Urinary bladder (tissue), 4 donors: ENCODE measurements at places on chromosomes 1 and 21. TPM values are rescaled to one million over a fixed set of nuclear protein-coding genes. Genes with fewer than 3 reads are reported as not detected.

Gene LRRC71
- not detected for polyA plus RNA-seq

Gene APCS
- polyA plus RNA-seq = 1.1 TPM

- DNase-seq = peak; percentile 81
These were observed 26.1 kb upstream of the LAMC2 start for GRCh38 chr1:183159960-183160359.

Gene FRRS1
- polyA plus RNA-seq = 3.4 TPM

GRCh38 chr1:82775406-82776000 is 974.8 kb downstream of the ADGRL2 start:
- no peak for DNase-seq

GRCh38 chr1:175162955-175163354 is 29.6 kb downstream of the KIAA0040 start:
- DNase-seq = no peak

DNA sequence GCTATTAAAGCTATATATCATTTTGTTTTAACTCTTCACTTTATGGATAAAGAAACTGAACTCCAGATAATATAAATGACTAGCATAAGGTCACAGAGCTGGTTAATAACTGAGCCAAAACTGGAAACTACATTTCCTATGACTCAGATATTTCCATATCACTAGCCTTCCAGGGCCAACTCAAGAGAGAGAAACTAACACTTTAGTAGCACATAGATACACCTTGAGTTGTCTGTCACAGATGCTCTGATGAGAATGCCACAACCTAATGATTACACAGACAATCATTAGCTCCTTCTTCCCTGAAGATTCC is 40.7 kb downstream of the NME7 start:
- DNase-seq = no peak

Gene MTARC2
- polyA plus RNA-seq = 18.2 TPM

DNA sequence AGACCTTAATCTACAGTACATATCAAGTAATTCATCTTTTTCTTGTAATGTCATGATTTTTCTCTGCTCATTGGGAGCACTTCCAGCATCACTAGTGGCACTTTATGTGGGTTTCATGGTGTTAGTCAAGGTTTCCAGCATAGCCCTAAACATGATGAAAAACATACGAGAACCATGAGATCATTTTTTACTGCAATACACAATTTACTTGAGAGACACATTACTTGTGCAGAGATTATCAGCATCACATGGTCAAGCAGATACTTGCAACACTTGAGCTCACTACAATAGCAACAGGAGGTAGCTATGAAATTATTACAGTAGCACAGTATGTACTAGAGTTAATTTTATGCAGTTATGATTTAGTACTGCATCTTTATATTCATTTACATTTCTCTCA is 36.4 kb downstream of the ITGB3BP start:
- DNase-seq = no peak

Gene OLFM3
- polyA plus RNA-seq = not detected

- DNase-seq = no peak
These were observed 52.3 kb downstream of the ITPKB start for GRCh38 chr1:226686440-226687425.

DNA sequence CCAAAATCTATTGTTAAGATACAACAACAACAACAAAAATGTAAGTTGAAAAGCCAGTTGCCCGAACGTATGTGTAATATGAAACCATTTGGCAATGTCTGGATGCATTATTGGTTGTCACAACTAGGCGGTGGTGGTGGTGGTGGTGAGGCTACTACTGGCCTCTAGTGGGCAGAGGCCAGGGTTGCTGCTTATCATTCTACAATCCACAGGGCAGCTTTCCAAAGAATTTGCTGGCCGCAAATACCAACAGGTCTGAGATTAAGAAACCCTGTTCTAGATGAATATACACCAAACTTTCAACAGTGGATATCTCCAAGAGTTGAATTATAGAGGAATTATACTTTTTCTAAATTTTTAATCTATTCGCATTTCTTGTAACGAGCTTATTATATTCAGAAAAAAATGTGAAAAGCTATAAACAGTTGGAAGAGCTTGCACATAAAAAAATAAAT is 26.8 kb upstream of the ZNF697 start:
- DNase-seq = no peak

DNA sequence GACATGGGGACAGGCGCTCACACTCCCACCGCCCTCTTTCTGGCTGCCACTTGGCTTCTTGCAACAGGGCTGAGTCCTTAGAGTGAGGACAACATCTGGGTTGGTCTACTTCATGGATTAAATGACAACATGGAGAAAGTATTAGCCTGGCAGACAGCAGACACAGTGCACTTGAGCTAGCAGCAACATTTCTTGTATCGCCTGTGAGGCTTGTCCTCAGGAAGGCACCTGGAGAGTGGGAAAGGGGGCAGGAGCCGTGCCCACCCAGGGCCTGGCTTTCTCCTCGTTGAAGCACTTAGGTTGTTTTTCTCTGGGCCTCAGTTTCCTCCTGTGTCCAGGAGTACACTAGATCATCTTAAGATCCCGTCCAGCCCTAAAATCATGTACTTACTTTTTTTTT is 3.7 kb downstream of the ELF3 start:
- no peak for DNase-seq

GRCh38 chr1:84996846-84997666 is at the start of gene MCOLN2:
Gene MCOLN2 (minus strand): TSS chr1:84997113. CDS start chr1:84996872, 241 bp downstream.
- DNase-seq = no peak

DNA sequence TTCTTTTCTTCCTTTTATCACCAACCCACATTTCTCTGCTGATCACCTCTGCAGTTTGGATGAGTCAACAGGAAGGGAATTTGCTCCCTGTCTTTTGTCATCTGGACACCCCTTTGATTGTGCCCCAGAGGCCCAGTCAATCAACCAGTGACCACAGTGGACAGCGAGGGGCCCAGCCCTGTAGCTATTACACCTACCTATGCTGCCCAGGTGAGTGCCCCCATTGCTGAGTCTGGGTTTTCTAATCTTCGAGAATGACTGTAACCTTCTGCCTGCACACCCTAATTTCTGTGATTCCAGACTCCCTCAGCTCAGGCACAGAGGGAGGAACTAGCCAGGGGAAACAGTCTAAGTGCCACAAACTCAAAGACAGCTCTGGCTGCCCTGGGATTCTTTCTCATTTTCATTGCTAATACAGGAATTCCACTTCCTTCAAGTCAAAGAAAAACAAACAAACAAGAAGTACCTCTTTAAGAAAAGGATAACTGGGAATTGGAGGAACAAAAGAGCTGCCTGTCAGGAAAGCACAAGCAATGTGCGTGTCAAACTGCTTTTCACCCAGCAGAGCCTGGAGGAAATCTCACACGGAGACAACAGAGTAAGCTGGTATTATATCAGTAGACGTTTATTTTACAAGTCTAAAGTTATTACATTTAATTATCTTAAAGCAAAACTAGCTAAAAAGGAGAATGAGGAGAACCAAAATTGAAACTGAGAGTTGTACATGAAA is 311.1 kb downstream of the AJAP1 start:
- no peak for DNase-seq

DNA sequence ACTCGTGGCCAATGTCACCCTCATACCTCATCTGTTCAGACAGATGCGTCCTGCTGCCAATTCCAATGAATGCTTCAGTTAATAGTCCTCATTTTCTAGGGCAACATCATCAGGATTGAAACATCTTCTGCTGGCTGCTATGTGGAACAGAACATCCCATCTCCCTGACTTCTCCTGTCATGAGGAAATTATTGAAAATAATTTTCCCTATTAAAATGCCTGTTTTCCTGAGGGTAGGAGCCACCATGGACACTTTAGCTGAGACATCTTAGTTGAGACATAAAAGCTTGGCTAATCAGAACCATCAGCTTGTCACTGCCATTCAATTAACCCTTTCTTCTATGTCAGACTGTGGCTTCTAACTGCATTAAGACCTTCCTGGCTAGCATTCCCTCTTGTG is 396.1 kb downstream of the HHAT start:
- DNase-seq = no peak

GRCh38 chr1:99004254-99004860 is 304 bp downstream of the PLPPR5 start:
- DNase-seq = no peak

- no peak for DNase-seq
These were observed 103.9 kb downstream of the CASZ1 start for GRCh38 chr1:10692401-10693021.

Gene ZSCAN20
- polyA plus RNA-seq = 2.4 TPM

- DNase-seq = no peak
These were observed 146.7 kb downstream of the HLX start for GRCh38 chr1:221025956-221026355.

DNA sequence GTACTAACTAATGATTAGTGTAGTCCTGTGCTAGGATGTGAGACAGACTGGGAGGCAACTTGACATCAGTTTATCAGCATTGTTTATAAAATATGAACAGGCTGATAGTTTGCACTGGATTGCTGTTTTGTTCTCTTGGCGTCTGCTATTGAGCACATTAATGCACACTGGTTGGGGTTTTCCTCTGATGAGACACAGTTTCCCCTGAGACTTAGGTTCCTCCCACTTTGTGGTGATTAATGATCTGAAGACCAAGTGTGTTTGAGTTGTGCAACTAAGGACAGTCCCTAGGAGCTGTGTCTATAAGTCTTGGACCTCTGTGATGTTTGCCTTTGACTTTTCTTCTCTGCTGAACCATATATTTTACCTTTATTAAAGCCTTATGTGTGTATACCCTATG is 1015.4 kb downstream of the AMY1C start:
- peak; percentile 11 for DNase-seq

GRCh38 chr1:14363036-14363590 is 235.4 kb upstream of the KAZN start:
- no peak for DNase-seq

- DNase-seq = no peak
These were observed 147.3 kb downstream of the CD247 start for GRCh38 chr1:167371030-167371429.

GRCh38 chr1:205678286-205679111 is 1.8 kb downstream of the SLC45A3 start:
- peak; percentile 26 for DNase-seq

DNA sequence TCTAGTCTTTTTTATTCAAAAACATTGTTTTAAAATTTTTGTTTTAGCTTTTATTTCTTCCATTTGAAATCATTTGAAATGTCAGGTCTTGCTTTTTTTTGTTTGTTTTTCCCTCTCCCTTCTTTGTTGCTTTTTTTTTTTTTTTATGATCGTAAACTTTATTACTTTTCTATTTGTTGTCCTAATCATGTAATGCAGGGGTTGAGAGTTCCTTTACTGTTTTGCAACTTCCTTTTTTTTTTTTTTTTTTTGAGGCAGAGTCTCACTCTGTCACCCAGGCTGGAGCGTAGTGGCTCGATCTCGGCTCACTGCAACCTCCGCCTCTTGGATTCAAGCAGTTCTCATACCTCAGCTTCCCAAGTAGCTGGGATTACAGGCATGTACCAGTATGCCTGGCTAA is 24.8 kb downstream of the IVNS1ABP start:
- no peak for DNase-seq

GRCh38 chr1:7398982-7399381 is 372.1 kb upstream of the VAMP3 start:
- DNase-seq = no peak

GRCh38 chr1:190399233-190399632 is 78.4 kb downstream of the BRINP3 start:
- no peak for DNase-seq
